H7 (cell line): ENCODE measurements at places on chromosomes 3 and 15.

DNA sequence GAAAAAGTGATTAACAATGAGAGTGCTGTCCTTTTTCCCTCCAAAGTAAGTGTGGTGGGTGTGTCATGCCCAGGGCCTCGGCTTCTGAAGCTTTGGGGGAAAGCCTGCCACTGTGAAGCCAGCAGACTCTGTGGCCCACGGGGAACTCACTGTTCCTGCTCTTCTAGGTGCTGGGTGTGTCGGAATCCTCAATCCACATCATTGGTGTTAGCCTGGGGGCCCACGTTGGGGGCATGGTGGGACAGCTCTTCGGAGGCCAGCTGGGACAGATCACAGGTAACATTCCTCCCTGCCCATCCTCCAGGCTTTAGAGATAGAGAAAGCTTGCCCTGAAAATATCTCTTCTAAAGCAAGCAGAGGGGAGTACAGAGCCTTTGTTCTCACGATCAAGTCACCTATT, 11.6 kb downstream of the PLA1A start:
- DNase-seq: no peak

DNA sequence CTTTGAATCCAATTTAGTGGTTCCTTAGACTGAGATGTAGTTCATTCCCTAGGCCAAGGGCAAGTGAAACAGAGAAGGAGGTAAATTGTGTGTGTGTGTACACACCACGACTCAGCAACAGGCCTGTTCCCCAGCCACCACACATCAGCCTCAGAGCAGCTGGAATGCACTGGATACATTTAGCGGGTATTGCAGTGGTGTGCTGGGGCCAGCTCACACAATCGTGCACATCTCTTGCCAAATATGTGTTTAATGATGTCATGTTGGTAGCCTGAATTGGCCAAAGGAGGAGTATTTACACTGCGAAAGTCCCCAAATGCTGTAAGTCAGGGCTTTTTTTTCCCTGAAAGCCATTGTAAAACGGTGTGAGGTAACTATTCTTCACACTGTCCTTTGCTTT, 82.3 kb downstream of the RBPMS2 start:
- DNase-seq: no peak

DNA sequence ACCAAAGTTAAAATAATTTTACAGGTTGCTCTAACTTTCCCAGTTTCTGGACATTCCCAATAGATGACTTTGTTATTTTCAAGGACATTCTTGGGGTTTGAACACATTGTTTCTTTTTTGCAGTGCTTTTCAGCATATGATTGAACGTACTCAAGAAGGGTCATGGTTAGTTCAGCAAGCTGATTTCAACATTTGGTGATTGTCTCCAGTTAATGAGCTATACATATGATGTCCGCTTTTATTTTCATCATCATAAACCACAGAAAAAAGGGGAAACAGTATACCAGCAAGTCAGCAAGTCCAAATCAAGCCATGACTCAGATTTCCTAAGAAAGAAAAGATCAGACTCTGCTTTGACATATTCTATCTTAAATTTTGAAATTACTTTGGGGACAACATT, 69.4 kb downstream of the B3GALNT1 start:
- DNase-seq: no peak

DNA sequence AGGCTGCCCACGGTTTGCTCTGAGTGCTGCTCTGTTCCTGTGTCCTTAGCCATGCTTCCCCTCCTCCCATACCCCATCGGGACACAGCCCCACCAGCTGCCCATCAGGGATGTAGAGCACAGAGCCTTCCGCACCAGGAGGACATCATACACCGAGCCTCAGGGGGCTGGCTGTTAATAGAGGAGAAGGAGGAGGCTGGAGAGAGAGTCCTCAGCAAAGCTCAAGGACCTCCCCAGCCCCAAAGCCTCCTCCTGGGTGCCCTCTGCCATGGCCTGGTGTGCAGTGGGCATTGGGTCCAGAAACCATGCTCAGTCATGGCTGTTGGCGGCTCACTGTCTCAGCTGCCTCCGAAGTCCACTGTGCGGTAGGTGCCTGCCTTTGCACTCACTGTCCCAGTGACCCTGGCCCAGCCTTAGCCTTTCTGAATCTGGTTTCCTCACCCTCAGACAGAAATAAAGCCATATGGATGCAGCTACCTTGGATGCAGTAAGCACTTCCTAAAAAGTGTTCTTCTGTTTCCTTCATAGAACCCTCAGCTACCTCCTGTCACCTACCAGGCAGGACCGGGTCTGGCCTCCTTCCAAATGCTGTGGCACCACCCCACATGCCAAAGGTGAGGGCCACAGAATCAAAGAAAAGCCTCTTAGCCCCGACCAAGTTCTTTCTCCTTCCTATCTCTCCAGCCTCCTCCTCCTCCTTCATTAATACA, 53.9 kb downstream of the ACAD9 start:
- DNase-seq: no peak

DNA sequence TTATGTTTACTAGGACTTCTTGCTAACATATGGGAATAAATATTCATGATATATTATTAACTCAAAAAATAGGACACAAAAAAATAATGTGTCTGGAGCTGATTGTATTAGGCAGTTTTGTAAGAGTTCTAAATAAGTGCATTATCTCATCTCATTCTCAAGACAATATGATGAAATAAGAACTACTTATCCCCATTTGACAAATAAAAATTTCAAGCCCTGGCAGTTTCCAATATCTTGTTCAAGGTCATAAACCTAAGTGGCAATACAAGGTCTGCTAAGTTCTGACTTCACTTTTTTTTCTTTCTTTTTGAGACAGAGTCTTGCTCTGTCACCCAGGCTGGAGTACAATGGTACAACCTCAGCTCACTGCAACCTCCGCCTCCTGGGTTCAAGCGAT, 18.3 kb downstream of the RPN1 start:
- no peak for DNase-seq

GRCh38 chr15:71291723-71292122, 176.5 kb downstream of the THSD4 start:
- DNase-seq: no peak

DNA sequence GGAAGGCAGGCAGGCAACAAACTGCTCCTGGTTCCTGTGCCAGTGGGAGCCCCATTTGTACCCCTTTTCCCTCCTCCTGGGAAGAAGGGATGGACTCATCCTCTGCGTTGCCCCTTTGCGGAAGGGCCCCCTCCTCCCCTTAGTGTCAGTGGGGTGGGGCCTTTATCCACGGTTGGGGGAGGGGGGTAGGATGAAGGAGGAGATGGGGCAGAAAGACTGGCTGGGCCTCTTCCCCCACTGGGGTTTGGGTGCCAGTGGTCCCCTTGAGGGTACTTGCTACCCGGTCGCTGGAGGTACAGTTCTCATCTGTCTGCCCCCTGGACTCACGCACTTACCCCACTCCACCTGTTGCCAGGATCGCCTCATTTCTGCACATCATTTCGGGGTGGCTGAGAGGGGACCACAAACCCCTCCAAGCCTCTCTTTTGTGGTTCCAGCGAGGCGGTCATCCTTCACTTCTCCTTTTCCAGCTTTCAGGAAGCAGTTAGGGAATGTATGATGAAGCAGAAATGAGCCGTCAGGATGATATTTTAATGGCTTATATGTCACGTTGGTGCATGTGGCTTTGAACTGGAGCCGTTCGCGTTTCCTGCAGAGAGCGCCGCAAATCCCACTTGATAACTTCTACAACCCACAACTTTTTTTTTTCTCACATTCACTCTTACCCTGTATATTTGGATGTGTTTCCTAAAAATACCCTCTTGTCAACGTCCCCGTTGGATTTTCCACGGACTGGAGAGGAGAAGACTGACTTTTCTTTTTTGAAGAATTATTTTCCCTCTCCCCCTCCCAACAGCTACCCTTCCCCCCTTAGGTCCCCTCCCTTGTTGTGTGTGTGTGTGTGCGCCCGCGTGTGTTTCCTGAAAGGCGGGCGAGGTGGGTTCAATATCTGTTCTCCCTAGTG, at the start of gene ZIC4:
Gene ZIC4, minus strand, starts transcription at position 516 of the 904 bp plus-strand sequence. CDS start 3,746 bp downstream, outside the sequence.
- peak; percentile 38 for DNase-seq

GRCh38 chr3:189123595-189124387, 48.0 kb upstream of the TPRG1 start:
- no peak for DNase-seq

GRCh38 chr3:137219801-137220445, 262.1 kb downstream of the IL20RB start:
- DNase-seq: no peak

GRCh38 chr15:92071045-92071634, 217.6 kb downstream of the SLCO3A1 start:
- DNase-seq: no peak

DNA sequence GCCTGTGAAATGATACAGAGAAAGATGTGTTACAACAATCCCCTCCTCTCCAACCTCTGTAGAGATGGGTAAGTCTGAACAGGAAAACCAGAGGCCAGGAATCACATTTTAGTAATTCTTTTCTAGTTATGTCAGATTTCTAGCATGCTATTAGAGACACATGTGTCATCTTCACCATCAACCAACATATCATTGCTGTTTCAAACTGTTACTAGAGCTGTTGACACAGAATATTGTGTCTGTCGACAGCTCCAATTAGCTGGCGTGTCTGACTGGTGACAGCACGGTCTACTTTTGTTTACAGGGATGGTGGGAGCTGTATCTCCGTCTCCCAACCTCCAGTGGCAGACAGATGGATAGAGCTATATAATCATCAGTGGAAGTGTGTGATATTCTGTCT, 393.2 kb downstream of the SOX2 start:
- DNase-seq: no peak

DNA sequence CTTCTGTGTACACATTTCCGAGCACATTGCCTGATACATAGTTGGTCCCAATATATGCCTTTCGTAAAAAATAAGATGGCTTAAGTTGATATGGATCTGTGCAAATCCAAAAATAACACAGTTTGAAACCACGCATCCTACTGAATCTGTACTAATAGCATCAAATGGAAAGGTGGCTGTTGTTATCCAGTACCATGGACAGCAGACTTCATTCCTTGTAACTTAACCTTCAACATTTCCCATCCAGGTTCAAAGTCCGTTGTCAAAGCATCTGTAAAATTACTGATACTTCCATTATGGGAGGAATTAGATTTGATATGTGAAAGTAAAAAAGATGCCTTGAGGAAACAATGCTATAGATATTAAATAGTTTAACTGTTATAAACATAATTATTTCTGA, 65.5 kb upstream of the C3orf49 start:
- DNase-seq: peak; percentile 11

GRCh38 chr3:123755085-123755484, 129.0 kb downstream of the MYLK start:
- DNase-seq: no peak

DNA sequence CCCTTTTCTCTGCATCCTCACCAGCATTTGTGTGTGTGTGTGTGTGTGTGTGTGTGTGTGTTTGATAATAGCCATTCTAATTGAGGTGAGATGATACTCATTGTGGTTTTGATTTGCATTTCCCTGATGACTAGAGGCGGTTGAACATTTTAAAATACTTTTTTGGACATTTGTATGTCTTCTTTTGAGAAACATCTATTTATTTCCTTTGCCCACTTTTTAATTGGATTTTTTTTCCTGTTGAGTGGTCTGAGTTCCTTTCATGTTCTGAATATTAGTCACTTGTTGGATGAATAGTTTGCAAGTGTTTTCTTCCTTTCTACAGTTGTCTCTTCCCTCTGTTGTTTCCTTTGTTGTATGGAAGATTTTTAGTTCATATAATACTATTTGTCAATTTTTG, 54.3 kb upstream of the THSD4 start:
- DNase-seq: no peak

DNA sequence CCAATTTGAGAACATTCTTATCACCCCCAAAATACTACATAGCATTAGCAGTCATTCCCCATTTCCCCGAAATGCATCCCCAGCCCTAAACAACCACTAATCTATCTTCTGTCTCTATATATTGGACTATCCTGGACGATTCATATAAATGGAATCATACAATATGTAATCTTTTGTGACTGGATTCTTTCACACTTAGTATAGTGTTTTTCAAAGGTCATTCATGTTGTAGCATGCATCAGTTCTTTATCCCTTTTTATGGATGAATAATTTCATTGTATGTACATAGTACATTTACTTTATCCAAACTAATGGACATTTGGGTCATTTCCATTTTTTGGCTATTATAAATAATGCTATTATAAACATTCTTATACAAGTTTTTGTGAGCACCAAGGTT, 27.5 kb upstream of the EIF1B start:
- no peak for DNase-seq

DNA sequence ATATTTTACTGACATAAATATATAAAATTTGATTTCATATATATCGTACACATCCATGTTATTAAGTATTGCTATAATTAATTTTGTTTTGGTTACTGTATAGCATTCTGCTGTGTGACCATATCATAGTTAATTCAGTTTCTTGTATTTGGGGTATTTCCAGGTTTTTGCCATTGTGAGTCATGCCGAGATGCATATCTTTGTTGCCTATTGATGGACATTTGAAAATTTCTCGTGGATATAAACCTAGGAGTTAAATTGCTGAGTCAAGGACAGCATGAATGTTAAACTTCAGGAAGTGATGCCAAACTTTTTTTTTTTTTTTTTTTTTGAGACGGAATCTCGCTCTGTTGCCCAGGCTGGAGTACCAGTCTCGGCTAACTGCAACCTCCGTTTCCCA, 33.7 kb upstream of the GPR171 start:
- DNase-seq: no peak

GRCh38 chr15:65094294-65094995, 17.9 kb downstream of the KBTBD13 start:
- DNase-seq: peak; percentile 38

DNA sequence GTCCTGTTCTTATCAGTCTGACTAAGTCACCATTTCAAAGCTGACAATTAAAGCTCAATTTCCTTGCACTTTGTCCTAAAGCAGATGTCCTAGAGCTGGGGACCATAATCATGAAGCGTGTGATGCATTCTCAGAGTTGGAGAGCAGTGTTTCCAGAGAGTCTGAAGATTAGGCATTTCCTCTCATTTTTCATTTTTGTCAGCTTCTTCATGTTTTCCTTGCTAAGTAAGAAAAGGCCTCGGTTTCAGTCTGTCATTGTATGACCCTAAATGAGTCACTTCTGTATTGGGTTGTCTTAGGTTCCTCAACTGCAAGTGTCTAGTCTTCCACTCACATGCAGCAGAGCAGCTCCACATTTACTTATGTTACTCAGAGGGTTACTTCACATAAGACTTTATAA, 257.2 kb upstream of the TPRG1 start:
- DNase-seq: no peak

DNA sequence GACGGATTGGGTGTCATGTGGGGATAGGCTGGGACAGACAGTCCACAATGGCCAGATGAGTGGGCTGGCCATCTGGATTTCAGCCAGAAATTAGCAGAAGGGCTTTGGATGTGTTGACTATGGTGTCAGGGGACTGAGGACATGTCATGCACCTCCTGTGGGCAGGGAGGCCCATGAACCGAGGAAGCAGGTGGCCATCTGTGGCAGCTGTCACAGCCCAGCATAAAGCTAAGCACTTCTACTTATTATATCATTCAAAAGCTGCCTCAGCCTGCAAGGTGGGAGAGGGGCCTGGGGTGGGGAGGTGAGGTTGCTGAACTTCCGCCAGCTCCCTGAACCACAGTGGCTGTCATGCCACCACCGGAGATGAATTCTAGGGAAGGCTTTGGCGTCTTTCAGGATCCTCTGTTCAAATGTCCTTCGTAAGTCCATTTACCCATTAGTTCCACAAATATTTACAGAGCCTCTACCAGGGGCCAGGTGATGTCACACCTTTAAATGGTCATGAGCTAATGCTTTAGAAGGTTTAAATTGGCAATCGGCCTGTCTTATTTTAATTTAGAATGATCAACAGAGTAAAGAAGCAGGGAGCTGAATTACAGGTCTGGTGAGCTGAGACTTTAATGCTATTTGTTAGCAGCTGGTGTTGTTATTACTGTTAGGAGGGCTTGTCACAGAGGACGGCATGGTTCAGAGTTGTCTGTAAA, 23.6 kb upstream of the CAV3 start:
- DNase-seq: no peak
